Activated CD8-positive, alpha-beta T cell treated with anti-CD3 and anti-CD28 coated beads, Interleukin-2, amount 10 ng/mL, durations not matched to agents 7 days and 5 days (primary cell): ENCODE measurements at places on chromosomes 2 and 18. TPM values are rescaled to one million over a fixed set of nuclear protein-coding genes. Genes with fewer than 3 reads are reported as not detected.

GRCh38 chr2:224126003-224126402 is 86.9 kb upstream of the SERPINE2 start:
- H3K27ac ChIP-seq, result no peak overlapping the region
- H3K4me1 ChIP-seq, result no peaks in the 10 kb centered on the region
- no peak overlapping the region for H3K4me3 ChIP-seq
- DNase-seq, result no peak
- H3K27me3 ChIP-seq, result peaks cover 7% of the 10 kb centered on the region

DNA sequence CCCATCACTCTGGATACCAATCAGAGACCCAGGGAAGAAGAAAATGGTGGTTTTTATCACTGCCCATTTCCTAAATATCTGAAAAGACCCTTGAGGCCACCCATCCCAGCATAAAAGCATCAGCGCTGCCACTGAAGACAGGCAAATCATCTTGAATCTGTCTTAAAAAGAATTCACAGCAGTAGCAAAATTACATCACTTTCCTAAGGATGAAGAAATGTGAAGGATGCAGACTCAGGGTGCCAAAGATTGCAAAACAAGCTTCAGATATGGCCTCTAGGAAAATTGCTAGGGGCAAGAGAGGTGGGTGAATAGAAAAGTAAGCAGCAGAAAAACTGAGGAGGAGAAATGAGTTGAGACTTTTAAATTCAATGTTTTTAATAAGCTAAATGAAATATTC is 70.0 kb downstream of the SLC25A12 start:
- no peak overlapping the region for H3K4me3 ChIP-seq
- no peaks in the 10 kb centered on the region for H3K27me3 ChIP-seq
- DNase-seq, result no peak
- H3K36me3 ChIP-seq, result peaks cover 18% of the 10 kb centered on the region
- H3K4me1 ChIP-seq, result no peaks in the 10 kb centered on the region
- no peak overlapping the region for H3K27ac ChIP-seq

DNA sequence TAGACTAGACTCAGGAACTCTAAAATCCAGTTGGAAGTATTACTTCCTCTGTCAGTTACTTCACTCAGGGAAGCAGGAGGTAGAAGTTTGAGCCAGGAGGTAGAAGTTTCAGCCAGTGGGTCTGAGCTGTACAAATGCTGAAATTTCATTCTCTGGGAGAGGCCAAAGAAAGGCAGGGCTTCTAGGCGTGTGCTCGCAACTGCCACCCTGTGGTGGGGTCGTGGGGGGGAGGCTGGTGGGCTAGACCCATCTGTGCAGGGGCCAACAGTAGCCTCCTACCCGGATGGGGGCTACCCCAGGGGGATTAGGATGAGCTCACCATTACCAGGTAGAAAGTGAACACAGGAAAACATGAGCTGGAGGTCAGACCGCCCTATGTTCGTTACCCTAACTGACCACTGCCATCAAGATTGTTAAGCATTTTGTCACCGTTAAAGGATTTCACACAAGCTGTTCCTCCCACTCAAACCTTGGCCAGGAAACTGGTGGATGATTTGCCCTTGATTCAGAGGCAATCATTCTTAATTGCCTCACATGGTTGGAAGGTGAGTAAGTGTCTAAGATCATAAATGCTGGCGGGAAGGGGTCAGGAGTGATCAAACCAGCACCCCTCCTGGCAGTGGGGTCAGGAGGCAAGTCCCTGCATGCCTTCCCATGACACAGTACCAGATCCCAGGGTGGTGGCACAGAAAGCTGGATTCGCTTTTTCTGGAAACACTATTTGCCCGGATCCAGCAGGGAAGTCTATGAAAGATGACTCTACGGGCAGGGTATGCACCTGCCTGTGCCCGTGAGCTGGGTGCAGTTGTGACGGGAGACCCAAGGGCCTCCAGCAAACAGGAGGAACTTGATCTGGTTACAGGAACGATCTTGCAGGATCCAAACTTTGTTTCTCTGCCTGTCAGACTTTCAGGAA is 5.2 kb upstream of the FHL2 start:
- peaks cover 6% of the 10 kb centered on the region for H3K4me1 ChIP-seq
- no peak for DNase-seq
- peaks cover 27% of the 10 kb centered on the region for H3K27me3 ChIP-seq

DNA sequence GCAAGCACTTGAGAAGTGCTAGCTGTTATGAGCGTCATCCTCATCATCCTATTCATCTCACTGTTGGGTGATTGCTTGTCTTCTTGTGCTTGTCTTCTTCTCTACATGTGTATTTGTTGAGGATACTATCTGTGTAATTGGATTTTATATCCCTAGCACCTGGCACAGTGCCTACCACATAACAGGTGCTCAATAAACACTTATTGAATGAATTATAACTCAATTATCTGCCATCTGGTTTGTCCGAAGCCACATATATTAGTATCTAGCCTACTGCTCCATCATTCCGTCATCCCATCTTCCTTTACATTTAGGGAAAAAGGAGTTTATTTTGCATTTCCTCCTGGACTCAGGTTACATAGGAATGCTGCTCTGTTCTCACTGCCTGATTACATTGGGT is 330.4 kb upstream of the ETAA1 start:
- no peak for DNase-seq
- H3K36me3 ChIP-seq, result no peaks in the 10 kb centered on the region
- no peaks in the 10 kb centered on the region for H3K27me3 ChIP-seq
- no peak overlapping the region for H3K4me3 ChIP-seq

The SPDYA gene
- total RNA-seq, result 1.2 TPM

The CTAGE1 gene
- not detected for total RNA-seq

The TNFAIP6 gene
- total RNA-seq, result not detected

The GBX2 gene
- total RNA-seq, result not detected

- H3K4me3 ChIP-seq, result no peak overlapping the region
- no peak for DNase-seq
- H3K27me3 ChIP-seq, result no peaks in the 10 kb centered on the region
Observed at GRCh38 chr2:37637190-37637860, 34.1 kb downstream of the CDC42EP3 start.

DNA sequence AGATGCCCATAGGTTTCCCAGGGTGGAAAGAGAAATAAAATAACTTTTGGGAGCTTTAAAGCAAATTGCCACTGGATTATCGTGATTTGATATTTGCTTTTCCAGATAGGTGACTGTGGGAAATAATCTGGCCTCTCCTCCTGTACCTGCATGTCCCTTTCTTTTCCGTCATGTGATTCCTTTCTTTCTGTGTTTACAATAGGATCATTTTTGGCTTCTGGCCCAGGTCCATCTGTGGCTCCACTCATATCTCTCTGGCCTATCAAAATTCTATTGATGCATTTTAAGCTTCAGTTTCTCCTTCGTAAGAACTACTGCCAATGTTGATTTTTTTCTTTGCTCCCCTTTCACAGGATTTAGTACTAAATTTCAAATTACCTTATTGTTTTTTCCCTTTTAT is 153.6 kb downstream of the CCDC85A start:
- no peaks in the 10 kb centered on the region for H3K4me1 ChIP-seq
- H3K4me3 ChIP-seq, result no peak overlapping the region
- no peak for DNase-seq
- no peaks in the 10 kb centered on the region for H3K36me3 ChIP-seq

DNA sequence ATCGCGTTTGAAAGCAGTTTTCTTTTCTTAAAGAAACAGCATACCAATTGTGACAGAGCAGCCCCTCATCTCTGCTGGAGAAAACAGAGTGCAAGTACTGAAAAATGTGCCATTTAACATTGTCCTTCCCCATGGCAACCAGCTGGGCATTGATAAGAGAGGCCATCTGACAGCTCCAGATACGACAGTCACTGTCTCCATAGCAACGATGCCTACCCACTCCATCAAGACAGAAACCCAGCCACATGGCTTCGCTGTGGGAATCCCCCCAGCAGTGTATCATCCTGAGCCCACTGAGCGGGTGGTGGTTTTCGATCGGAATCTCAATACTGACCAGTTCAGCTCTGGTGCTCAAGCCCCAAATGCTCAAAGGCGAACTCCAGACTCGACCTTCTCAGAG is 9.5 kb downstream of the GRHL1 start:
- peaks cover 20% of the 10 kb centered on the region for H3K27me3 ChIP-seq
- peaks cover 13% of the 10 kb centered on the region for H3K4me1 ChIP-seq
- DNase-seq, result no peak
- H3K36me3 ChIP-seq, result no peaks in the 10 kb centered on the region

DNA sequence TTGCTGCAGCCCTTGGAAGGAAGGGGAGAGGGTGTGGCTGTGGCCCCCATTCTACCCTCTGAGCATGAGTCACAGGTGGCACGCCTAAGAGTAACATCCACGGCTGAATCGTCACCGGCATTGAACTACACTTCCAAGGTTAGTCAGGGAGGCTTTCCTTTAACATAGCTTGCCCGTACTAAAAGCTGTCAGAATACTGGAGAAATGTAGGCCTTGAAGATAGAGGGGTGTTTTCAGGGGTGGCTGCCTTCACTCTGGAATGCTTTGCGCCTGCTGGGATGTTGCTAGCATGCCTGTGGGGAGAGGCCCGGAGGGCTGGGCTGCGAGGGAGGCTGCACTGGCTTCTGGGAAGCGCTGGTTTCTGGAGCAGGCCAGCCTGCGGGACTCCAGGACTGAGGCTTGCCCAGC is 333.7 kb downstream of the AGAP1 start:
- no peaks in the 10 kb centered on the region for H3K4me1 ChIP-seq
- no peak for DNase-seq

The AQP12B gene
- not detected for total RNA-seq

The RAX gene
- not detected for total RNA-seq

- H3K36me3 ChIP-seq, result peaks cover 50% of the 10 kb centered on the region
- no peak for DNase-seq
- no peaks in the 10 kb centered on the region for H3K27me3 ChIP-seq
- no peak overlapping the region for H3K27ac ChIP-seq
- peaks cover 8% of the 10 kb centered on the region for H3K4me1 ChIP-seq
Observed at GRCh38 chr2:31903109-31903780, 107.6 kb downstream of the MEMO1 start.

- no peaks in the 10 kb centered on the region for H3K36me3 ChIP-seq
- no peak for DNase-seq
- H3K4me1 ChIP-seq, result peaks cover 4% of the 10 kb centered on the region
Observed at GRCh38 chr2:204250692-204251091, 294.6 kb upstream of the PARD3B start.

The PCARE gene
- not detected for total RNA-seq
